Occipital lobe (tissue), 3 donors: ENCODE measurements at places on chromosomes 1 and 21.

DNA sequence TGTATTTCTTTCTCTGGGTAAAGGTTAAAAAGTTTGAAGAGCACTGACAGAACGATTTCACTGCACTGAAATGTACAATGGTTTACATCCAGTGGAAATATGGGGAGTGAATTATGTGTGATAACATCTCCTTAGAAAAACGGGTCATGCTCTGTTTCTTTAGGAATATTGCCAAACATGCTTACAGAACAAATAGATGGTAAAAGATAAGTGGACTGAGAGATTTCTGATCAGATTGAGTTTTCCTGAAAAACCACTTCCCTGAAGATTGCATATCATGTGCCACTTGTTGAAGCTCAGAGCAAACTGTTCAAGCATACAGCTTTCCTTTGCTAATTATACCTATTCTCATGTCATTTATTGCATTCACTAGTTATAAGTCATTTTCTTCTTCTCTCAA is 29.9 kb upstream of the DISP1 start:
- no peak for DNase-seq

GRCh38 chr1:158055854-158056253 is 62.4 kb downstream of the KIRREL1 start:
- no peak for DNase-seq

GRCh38 chr1:177891809-177892208 is 78.0 kb downstream of the SEC16B start:
- DNase-seq = no peak

GRCh38 chr1:101131239-101131843 is 105.5 kb upstream of the S1PR1 start:
- DNase-seq = no peak

DNA sequence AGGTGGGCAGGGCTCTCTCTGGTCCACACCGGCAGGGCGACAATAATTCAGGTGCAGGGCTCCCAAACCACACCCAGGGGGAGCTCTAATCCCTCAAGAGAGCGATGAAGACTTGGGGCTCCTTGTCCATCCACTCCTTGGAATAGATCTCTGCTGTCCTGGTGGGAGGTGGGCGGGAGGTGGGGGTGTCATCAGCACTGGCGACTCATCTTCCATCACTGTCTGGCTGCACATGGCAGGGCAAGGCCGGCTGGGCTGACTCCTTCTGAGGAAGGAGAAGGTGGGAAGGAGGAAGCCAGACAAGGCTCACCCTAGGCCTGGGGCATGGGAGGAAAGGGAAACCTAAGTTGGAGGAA is 29.3 kb downstream of the TNNT2 start:
- DNase-seq = no peak

DNA sequence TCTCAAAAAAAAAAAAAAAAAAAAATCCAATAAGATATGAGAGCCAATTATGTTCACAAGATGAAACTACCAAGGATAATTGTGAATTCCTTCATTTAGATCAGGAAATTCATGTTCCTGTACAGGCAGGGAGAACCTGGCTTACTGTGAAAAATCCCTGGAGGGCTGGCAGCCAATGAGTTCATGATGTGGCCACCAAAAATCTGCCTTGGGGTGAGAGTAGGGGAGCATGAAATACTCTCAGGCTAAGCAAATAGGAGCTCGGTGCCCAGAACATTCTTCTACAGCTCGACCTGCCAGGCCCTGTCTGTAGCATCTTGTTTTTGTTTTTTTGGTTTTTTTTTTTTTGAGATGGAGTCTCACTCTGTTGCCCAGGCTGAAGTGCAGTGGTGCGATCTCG is 50.1 kb downstream of the PIK3CD start:
- DNase-seq = no peak

DNA sequence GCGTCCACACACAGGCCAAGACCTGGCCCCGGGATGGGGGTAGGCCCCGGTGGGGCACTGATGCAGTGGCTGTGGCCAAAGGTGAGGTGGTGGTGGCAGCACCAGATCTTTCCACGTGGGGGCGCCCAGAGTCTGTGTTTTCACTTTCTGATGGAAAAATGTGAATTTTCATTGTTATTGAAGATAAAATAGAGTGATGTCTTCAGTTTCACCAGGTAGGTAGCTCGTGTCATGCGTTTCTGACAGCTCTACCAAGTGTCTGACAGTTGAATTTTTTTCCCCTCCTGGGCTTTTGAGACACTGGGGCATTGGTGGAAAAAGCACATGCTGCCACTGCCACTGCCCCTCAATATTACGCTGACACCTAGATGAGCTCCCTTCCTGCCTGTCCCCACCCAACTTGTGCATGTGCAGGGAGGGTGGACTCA is 40.0 kb upstream of the MAGOH start:
- DNase-seq = no peak

DNA sequence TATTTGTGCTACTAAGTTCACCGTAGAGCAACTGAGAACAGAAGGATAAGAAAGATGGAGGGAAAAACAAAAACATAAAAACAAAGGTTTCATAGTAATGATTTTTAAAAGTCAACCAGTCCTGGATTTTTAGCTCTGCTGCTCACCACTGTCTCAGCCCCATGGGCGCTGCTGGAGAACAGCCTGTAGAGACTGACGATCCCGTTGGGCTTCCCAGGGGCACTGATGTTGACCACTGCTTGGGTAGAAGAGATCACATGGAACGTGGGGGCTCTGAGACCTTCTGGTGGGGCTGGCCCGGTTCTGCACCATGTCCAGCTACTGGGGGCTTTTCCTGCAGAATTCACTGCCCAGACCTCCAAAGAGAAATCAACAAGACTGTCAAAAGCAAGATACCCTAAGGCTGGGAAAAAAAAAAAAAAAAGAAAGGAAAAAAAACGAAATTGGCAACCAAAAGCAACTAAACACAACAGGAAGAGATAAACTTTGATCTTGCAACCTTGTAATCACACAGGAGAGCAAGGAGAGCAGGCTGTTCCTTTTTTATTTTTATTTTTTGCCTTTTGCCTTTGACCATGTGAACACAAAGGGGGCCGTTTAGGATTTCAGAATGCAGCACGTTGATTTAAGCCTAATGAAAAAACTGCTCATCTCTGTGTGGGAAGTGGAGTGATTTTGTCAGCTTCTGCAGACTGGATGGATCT is 83.5 kb downstream of the KCTD3 start:
- DNase-seq = no peak

DNA sequence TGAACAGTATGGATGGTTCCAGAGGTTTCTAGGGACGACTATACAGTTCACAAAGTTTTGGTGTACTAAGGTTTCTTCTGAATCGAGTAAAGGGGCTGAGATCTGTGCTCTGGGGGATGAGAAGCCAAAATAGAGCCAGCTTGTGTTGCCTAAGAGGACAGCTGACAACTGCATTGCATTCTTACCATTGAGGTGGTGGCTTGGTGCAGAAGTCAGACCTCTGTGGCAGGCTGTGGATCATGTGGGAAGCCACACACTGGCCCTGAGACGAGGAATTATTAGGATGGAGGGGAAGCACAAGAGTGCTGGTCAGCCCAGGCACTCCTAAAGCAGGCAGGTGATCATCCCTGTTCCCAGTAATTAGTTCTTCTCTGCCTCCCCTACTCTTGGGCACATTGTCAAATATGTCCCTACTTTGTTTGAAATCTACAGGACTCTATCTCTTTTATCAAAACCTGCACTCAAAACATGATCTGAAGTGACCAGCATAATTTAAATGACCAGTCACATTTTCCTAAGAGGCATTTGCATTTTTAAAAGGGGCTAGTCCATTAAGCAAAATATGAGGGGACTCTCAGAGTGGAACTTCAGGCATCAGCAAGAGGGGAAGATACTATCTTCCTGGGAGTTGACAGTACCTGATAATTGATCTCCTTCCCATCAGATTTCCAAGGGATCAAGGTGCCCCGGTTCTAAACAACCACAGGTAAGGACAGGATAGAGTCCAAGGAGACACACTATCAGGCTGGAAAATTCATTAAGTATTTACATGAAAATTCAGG is at the start of gene FCRLB:
TSS of gene FCRLB (plus strand) at position 589 of the 782 bp plus-strand sequence. CDS start 1,129 bp downstream, outside the sequence.
- no peak for DNase-seq

DNA sequence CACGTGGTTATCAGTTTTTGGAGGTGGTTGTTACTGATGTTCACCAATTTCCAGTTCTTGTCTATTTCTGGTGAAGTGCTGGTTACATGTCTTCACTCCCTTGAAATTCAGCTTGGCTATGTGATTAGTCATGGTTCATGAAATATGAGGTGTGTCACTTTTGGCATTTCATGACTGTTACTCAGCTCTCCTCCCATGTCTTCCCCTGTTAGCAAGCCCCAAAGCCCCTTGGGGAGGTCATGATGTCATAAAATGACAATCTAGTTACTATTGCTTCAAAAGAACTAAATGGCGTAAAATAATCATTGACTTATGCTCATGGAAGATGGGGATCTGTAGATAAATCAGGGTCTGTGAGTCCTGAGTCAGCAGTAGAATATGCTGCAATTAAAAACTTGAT is 425.1 kb downstream of the SETD4 start:
- no peak for DNase-seq

- DNase-seq = no peak
These were observed 19.8 kb downstream of the LMO4 start for GRCh38 chr1:87348341-87349019.

DNA sequence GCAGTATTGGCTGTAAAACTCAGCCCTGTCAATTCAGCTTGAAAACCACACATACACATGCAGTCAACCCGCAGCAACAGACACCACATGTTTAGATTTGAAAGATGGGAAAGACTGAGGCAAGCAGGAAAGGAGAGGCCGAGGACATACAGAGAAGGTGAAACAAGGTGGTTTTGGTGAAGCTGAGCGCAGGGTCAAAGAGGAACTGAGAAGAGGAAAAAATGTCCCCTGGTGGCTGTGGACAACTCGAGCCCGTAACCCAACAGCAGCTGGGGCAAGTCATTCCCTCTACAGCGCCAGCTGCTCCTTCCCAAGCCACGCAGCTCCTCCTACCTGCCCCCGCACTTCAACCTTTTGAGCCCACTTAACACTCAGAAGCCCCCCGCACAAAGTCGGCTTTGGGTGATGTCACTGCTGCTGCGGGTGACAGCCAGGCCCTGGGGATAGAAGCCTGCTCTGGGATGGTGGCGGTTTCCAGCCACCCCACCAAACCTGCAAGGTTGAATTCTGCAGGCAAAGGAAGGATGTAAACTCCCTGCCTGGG is 63.0 kb downstream of the KCNN3 start:
- DNase-seq = no peak

- DNase-seq = no peak
These were observed 330.0 kb upstream of the PLD5 start for GRCh38 chr1:242854466-242854865.

- no peak for DNase-seq
These were observed 191.5 kb downstream of the NFIA start for GRCh38 chr1:61273861-61274260.
